ENCODE measurements at places on chromosomes 12 and 14.

DNA sequence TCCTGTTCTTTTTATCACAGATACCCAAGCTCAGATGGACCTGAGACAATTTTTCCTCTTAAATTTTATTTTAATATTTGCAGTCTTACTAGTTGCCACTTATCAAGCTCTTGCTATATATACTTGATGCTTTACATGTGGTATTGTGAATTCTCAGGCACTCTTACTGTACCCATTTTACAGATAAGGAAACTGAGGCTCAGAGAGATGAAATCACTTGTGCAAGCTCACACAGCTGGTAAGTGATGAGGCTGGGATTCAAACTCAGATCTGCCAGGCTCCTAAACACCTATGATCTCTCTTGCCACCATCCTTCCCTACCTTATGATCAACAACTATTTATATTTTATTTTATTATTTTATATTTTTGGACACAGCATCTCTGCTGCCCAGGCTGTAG is 133.0 kb upstream of the LHX5 start:
- DNase-seq: no peak

- DNase-seq: no peak
Measured at GRCh38 chr12:39127401-39127800, 222.0 kb upstream of the CPNE8 start.

- no peak for DNase-seq
Measured at GRCh38 chr12:124458992-124459851, 108.2 kb downstream of the NCOR2 start.

- DNase-seq: no peak
Measured at GRCh38 chr12:40185303-40185693, 39.5 kb upstream of the LRRK2 start.

GRCh38 chr14:50697659-50698290 is 29.7 kb upstream of the SAV1 start:
- DNase-seq: no peak

- DNase-seq: no peak
Measured at GRCh38 chr12:3727877-3728632, 24.9 kb downstream of the CRACR2A start.

DNA sequence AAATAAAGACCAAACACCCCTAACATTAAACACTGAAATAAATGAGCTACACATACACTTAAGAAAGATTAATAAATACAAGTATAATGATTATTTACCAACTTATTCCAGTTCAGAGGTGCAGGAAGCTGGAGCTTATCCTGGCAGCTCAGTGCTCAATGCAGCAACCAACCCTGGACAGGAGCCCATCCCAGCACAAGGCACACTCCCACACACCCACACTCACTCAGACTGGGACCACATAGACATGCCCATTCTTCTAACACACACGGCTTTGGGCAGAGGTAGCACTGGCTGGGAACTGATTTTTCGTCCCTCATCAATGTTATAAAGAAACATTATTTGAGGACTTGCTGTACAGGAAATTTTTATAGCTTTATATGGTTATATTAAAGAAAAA is 797.4 kb downstream of the RPS29 start:
- no peak for DNase-seq

DNA sequence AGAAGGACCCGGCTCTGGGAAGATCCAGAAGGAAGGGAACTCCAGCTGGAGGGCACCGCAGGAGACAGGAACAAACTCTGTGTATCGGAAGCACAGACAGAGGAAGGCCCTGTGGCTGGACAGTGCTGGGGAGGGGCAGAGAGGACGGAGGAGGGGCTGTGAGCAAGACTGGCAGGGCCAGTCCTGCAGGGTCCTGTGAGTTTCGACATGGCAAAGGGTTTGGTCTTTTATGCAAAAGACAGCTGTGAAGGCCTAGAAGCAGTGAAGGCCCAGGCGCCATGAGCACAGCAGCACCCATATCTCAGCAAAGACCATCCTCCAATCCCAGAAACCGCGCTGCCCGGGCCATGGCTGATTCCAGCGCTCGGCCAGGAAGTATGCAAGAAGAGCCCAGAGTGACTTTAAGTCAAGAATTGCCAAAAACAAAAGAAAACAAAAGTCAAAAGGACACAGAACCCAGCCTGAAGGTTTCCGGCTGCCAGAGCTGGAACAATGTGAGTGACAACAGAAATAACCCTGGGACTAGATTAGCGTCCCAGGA is 126.5 kb downstream of the NCOR2 start:
- DNase-seq: no peak

DNA sequence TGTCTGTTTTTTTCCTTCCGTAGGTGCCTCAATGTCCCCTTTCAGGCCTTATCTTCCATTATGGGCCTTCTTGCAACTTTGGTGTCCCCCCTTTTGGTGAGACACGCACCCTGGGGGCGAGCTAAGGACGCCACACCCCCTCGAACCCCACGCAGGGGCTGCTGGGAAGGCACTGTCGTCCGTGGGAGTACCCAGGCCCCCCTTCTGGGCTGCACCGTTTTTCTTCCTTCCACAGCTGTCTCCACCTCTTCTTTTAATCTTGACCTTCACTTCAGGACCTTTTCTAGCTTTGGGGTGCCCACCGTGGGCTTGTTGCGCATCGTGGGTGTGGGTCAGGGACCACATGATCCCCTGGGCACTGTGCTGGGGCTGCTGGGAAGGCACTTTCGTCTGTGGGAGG is 271.8 kb downstream of the ALG10 start:
- no peak for DNase-seq

GRCh38 chr12:43337571-43338444 is 214.2 kb downstream of the ADAMTS20 start:
- DNase-seq: no peak

DNA sequence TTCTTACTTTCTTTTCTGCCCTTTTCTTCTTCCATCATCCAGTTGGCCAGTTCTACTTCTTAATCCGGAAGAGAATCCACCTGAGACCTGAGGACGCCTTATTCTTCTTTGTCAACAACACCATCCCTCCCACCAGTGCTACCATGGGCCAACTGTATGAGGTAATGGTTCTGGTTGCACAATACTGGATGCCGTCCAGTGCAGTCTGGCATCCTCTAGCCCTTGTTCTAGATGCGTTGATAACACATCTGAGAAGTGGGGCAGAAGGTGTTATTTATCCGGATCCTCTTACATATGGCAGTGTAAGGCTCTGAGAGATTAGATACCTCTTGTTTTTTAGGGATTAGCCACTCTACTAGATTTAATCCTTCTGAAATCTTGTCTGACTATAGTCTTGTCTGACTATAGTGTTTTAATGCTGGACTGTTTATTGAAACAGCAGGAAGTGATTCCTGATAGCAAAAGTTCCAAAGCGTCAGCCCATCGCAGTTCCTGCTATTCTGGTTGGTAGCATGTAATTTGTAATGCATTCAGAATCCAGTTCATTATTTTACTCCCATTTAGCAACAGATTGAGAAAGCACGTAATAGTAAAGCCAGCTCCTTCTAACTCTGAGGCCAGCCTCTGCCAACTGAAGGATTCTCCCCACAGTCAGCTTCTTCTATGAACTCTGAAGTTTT is 7.9 kb downstream of the GABARAPL1 start:
- no peak for DNase-seq

GRCh38 chr14:57266065-57266464 is 2.6 kb downstream of the EXOC5 start:
- no peak for DNase-seq

- DNase-seq: no peak
Measured at GRCh38 chr12:103667125-103667524, 80.1 kb downstream of the STAB2 start.

DNA sequence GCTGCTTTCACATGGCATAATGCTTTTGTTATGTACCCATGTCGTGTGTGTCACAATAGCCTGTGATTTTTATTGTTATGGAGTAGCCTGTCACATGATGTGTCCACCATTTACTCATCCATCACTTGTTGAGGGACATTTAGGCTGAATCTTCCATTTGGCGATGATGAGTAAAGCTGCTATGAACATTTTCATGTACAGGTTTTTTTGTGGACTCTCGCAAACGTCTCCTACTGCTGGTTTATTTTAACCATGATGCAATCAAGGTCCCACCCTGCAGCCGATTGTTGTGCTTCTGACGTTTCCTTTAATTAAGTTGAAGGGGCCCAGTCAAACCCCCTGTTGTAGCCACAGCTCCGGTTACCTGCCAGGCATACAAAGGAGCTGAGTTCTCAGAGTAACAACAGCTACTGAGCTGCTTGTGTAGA is 63.2 kb downstream of the ZNF664 start:
- DNase-seq: no peak

- DNase-seq: no peak
Measured at GRCh38 chr14:91453744-91454143, 36.1 kb upstream of the CCDC88C start.

DNA sequence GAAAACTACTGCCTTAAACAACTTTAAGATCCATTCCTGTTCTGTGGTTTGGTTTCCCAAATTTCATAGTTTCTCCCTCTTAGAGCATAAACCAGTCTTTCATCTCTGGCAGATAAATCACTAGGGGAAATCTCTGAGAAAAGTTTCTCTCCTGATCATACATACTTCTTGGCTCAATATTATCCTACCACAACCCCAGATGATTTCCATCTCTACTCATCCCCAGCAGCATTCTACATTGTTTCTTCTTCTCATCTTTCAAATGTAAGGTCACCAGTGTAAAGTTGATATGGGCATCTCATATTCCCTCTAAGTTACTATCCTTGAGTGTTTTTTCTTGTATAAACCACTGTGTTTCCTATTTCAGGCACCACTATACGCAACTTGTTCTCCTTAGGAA is 45.9 kb upstream of the PLEKHG7 start:
- no peak for DNase-seq

DNA sequence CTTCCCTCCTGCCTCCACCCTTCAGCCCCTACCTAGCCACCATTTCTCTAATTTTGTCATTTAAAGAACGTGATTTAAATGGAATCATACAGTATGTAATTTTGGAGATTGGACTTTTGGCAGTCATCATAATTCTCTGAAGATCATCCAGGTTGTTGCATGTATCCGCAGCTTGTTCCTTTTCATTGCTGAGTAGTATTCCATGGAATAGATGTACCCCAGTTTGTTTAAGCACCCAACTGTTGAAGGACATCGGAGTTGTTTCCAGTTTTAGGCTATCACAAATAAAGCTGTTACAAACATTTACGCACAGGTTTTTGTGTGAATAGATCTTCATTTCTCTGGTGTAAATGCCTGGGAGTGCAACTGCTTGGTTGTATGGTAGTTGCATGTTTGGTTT is 61.1 kb upstream of the PWP1 start:
- no peak for DNase-seq

DNA sequence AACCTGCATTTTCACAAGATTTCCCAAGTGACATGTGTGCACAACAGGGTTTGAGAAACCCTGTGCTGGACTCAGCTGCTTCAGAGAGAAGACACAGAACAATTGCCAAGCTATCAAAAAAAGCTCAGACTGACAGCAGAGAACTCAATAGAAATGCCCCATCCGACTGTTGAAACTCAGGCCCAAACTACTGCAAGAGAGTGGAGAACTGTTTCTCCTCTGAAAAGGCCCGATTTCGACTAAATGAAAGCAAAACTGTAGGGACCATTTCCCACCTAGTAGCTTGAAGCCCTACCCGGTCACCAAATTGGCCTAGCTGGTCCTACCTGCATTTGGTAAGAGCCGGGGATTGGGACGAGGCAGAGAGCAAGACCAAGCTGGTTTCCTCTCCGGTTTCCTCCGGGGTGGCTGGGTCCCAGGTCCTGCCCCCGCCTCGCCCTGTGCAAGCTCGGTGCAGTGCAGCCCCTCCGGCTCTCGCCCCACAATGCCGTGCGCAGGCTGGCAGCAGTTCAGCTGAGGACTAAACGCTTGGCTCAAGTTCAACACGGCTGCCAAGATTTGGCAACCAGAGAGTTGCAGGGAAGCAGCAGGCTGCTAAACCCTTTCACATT is 1180.6 kb downstream of the VRK1 start:
- peak; percentile 57 for DNase-seq

- no peak for DNase-seq
Measured at GRCh38 chr14:26204366-26204727, 393.5 kb downstream of the NOVA1 start.

Measured in stimulated activated CD4-positive, alpha-beta T cell treated with anti-CD3 and anti-CD28 coated beads, Interleukin-15, amount 100 ng/mL, for 1 hour (primary cell).